ENCODE measurements at places on chromosomes 12 and 14.

GRCh38 chr12:6960593-6961277 is 9.6 kb downstream of the PTPN6 start:
- DNase-seq: peak; percentile 47

DNA sequence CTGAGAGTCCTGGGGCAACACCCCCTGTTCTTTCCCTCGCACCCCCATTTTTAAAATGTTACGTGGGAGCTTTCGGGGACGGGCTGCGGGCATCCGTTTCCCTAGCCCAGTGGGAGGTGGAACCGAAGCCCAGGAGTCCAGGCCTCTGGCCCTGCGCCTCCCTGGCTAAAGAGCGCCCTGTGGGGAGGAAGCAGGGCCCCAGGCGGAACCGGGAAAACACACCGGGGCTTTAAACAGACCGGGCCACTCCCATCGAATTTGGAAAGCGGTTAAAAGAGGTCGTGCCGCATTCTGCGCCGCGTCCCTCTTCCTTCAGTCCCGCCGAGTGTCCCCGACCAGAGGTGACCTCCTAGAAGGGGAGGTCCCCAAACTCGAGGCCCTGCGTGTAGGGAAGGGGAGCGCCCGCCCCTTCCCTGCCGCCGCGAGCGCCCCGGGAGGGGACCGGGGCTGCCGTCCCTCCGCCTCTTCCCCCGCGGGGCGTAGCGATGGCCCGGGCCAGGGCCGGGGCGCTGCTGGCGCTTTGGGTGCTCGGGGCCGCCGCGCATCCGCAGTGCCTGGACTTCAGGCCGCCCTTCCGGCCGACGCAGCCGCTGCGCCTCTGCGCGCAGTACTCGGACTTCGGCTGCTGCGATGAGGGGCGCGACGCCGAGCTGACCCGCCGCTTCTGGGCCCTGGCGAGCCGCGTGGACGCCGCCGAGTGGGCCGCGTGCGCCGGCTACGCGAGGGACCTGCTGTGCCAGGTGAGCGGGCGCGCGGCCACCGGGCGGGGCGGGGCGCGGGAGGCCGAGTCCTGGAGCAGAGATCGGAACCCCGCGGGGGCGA is at the start of gene HHIPL1:
HHIPL1 (plus strand) TSS at position 407 of the 822 bp plus-strand sequence; CDS start at position 486, 79 bp downstream.
- peak; percentile 23 for DNase-seq

- peak; percentile 60 for DNase-seq
Observed at GRCh38 chr14:55803873-55804553, 224.0 kb downstream of the KTN1 start.

DNA sequence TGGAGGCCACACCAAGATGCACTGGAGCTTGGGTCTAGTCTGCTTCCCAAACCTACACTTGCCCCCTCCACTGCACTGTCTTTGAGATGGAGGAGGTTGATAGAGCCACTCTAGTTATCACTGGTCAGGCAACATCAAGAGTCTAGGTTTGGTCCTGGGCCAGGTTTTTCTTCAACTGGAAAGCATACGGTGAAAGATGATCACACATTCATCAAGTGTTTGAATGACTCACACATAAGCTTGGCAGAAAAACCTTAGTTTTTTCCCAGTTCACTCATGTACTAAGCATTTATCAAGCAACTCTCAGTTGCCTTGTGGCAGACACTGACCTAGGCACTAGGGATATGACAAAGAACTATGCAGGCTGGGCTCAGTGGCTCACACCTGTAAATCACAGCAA is 84.5 kb downstream of the PLEKHG3 start:
- DNase-seq: peak; percentile 96

- DNase-seq: peak; percentile 54
Observed at GRCh38 chr12:66156654-66157053, 13.1 kb downstream of the TMBIM4 start.

- no peak for DNase-seq
Observed at GRCh38 chr12:17793854-17794253, 296.1 kb downstream of the RERGL start.

DNA sequence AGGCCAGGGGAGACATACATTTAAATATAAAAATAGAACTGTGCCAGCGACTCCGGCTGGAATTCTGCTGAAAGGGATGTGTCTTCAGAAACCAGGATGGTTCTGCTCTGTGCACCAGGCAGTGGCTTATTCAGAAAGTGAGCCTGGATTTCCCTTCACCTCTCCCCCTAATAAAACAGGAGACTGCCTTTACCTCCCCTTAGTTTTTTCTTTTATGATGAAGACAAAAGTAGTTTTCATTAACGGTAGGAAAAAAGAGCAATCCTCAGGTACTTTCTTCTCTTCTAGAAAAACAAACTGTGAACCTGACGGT is 346 bp downstream of the SLC7A8 start:
- DNase-seq: no peak

DNA sequence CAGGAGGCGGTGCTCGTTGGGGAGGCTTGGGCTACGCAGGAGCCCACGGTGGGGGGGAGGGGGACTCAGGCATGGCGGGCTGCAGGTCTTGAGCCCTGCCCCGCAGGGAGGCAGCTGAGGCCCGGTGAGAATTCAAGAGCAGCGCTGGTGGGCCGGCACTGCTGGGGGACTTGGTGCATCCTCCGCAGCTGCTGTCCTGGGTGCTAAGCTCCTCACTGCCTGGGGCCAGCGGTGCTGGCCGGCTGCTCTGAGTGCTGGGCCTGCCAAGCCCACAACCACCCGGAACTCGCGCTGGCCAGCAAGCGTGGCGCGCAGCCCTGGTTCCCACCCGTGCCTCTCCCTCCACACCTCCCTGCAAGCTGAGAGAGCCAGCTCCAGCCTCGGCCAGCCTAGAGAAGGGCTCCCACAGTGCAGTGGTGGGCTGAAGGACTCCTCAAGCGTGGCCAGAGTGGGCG is 3.2 kb downstream of the METTL25 start:
- no peak for DNase-seq

- DNase-seq: peak; percentile 30
Observed at GRCh38 chr14:100067971-100068959, 3.0 kb downstream of the EVL start.

GRCh38 chr12:40711121-40711520 is 18.9 kb downstream of the CNTN1 start:
- DNase-seq: no peak

GRCh38 chr14:102363182-102363943 is 622 bp downstream of the TECPR2 start:
- no peak for DNase-seq

- DNase-seq: no peak
Observed at GRCh38 chr12:91226951-91227350, 44.3 kb upstream of the DCN start.

DNA sequence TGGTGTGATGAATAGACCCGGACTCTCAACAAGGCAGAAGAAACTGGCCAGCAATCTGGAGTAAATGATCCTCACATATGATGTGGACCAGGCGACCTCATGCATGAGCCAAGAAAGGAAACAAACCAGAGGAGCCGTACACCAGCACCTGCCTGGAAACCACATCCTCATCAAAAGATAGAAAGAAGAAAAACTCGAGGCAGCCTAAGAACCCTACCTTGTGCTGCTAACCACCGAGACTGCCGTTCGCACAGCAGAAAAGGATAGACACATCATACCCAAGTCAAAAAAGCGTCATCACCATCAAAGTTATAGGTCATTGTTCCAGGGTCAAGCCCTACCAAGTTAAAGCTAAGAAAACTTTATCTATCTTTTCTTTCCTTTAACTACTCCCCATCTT is 66.7 kb downstream of the RESF1 start:
- DNase-seq: no peak

- DNase-seq: peak; percentile 14
Observed at GRCh38 chr14:39431416-39432178, 636 bp downstream of the FBXO33 start.

- no peak for DNase-seq
Observed at GRCh38 chr12:10075451-10075850, 23.3 kb downstream of the CLEC1A start.

DNA sequence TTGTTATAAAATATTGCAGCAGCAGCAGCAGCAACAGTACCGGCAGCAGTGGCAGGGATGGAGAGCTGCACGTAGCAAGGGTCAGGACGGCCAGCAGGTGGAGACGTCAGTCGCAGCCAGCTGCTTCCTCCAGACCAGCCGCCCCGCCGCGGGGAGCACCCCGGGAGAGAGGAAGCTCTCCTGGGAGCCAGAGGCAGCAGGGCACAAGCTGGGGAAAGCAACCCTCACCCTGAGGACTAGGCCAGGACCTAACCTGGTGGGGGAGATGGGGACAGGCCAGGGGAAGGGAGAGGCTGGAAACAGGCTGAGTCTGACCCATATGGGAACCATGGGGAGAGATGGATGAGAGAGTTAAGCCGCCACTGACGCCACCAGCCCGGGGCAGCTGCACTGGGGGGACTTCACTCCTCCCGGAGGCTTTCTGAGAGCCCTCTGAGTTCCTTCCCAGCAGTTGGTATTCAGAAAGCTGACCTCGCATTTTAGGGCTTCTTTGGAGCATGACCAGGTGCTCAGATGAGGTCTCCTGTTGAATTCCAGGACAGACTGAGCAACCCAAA is 56.3 kb downstream of the SPTB start:
- DNase-seq: peak; percentile 57

DNA sequence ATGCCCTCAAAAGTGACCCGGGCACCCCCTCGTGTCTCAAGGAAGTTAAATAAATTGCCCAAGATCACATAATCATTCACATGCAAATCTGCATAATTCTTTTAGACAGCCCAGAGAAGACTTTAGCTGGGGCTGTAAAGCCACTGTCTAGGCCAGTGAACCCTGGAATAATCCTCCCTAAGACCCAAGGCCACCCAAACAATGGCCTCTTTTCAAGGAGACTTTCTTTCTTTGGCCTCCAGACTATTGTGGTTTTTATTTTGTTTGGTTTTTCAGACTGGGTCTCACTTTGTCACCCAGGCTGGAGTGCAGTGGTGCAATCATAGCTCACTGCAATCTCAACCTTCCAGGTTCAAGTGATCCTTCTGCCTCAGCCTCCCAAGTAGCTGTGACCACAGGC is 10.6 kb downstream of the SVOP start:
- DNase-seq: no peak

GRCh38 chr12:25796523-25797000 is 161.9 kb upstream of the RASSF8 start:
- DNase-seq: peak; percentile 58

- peak; percentile 34 for DNase-seq
Observed at GRCh38 chr14:55963295-55963694, 154.9 kb upstream of the PELI2 start.

DNA sequence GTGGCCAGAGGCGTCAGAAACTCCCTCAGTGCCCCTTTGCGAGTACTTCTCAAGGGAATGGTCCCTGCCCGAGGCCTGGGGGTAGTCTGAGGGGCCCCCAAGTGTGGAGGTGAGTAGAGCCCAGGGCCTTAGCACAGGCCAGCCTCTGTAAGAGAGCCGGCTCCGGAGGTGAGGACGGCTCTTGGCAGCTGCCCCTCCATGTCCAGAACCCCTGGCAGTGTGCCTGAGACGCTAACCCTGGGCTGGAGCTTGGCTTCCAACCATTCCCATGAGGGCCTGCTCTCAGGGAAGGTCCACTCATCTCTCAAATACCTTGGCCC is 61.7 kb downstream of the PRMT8 start:
- no peak for DNase-seq

GRCh38 chr12:123232472-123232806 is 502 bp downstream of the MPHOSPH9 start:
- no peak for DNase-seq

DNA sequence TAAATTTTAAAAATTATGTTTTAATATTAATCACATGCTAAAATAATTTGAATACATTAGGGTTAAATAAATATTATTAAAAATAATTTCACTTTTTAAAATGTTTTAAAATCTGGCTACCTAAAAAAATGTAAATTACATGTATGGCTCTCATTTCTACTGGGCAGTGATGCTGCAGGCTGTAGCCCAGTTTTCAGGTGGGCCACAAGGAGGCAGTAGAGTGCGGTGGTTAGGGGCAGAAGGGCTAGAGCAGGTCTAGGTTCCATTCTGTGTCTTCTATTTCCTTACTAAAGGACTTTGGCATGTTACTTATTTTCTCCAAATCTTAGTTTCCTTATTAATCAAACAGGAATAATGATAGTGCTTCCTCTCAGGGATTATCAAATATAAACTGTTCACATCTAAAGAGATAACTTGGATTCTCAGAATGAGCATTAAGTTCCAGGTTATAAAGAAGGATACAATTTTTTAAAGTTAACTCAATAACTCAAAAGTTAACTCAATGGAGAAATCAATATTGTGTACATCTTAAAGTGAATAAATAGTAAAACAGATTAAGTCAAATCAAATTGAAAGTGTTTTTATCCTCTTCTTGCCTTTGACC is 54.9 kb upstream of the OVCH1 start:
- peak; percentile 55 for DNase-seq

DNA sequence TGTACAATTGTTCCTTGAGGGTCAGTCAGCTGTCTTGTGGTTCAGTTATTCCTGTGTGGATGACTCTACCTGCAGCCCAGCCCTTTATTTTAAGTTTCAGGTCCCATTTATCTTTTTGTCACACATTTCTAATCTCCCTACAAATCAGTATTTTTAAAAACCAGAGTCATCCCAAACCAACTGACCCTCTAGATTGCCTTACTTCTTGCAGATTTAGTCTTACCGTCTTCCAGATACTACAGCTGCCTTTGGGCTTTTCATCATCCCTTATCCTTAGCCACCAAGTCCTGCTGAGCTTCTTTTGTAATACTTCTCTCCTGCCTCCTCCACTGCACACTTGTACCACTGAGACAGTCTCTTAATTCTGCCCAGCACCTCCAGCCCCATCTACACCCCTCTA is 54.9 kb downstream of the PRKCH start:
- no peak for DNase-seq

DNA sequence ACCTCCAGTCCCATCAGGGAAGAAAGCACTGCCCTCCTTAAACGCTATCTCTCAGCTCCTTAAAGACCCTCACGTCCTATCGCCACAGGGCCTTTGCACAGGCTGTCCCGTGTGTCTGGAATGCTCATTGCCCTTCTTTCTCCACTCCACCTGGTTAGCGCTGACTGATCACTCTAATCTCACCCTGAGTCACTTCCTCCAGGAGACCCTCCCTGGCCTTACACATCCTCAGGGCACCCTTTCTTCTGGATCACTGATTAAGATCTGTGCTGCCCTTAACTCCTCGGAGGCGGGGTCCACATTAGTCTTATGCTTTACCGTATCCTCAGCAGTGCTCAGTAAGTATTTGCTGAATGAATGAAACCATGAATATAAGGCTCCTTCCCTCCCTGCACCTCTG is 94.7 kb downstream of the SYNE3 start:
- DNase-seq: no peak

All from amniotic epithelial cell (primary cell).